Activated CD4-positive, alpha-beta T cell treated with anti-CD3 and anti-CD28 coated beads, Interleukin-2, amount 50 U/mL, for 48 hours (primary cell): ENCODE measurements at places on chromosomes 4 and X.

DNA sequence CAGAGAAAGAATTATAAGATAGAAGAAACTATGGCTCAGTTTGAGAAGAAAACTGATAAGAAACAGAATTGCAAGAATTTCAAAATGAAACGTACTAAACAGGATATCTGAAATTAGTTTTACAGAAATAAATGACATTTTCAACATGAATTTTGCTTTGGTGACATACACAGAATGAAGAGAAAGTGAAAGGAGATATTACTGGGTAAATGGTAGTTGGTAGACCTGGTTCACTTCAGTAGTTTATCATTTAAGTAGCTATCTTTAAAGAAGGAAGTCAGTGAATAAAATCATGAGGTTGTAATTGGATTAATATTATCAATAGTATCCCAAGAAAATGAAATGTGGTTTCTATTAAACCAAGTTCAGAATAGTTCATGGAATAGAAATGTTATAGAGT, 395.5 kb upstream of the SMIM31 start:
- no peak for DNase-seq

DNA sequence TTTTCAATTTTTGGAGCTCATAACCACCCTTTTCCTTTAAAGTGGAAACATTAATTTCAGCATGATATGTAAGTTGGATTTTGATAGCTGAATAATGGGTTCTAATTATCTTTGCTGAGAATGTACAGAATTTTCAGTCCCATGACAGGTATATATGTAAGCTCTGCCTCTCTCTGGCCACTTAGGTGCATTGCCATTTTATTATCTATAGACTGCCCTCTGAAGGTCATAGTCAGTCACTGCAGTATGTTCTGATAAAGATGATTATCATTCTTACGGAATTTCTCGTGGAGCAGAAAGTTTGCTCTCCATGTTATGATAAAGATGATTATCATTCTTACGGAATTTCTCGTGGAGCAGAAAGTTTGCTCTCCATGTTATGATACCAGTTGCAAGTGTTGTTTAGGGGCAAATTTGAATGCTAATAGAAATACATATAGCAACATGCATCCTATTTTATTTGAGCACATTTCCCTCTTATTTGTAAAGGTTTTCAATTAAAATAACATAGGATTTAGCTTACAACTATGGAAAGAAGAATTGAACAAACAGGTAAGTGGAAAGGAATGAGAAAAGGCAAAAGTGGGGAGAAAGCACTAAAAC, 10.4 kb downstream of the AFP start:
- no peak for DNase-seq

DNA sequence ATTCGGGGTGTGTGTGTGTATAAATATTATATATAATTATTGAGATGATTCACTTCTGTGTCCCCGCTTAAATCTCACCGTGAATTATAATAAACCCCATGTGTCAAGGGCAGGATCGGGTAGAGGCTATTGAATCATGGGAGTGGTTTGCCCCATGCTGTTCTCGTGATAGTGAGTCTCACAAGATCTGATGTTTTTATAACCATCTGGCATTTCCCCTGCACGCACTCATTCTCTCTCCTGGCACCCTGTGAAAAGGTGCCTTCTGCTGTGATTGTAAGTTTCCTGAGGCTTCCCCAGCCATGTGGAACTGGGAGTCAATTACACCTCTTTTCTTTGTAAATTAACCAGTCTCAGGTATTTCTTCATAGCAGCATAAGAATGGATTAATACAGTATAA, 851.4 kb upstream of the AGA start:
- DNase-seq: no peak

- DNase-seq: no peak
Observed at GRCh38 chr4:184748251-184748652, 14.4 kb upstream of the CENPU start.

- DNase-seq: no peak
Observed at GRCh38 chr4:35933901-35934300, 310.4 kb downstream of the ARAP2 start.

GRCh38 chr4:150173432-150173861, 95.2 kb downstream of the DCLK2 start:
- no peak for DNase-seq

GRCh38 chrX:137166591-137166990, 132.8 kb upstream of the GPR101 start:
- peak; percentile 8 for DNase-seq

DNA sequence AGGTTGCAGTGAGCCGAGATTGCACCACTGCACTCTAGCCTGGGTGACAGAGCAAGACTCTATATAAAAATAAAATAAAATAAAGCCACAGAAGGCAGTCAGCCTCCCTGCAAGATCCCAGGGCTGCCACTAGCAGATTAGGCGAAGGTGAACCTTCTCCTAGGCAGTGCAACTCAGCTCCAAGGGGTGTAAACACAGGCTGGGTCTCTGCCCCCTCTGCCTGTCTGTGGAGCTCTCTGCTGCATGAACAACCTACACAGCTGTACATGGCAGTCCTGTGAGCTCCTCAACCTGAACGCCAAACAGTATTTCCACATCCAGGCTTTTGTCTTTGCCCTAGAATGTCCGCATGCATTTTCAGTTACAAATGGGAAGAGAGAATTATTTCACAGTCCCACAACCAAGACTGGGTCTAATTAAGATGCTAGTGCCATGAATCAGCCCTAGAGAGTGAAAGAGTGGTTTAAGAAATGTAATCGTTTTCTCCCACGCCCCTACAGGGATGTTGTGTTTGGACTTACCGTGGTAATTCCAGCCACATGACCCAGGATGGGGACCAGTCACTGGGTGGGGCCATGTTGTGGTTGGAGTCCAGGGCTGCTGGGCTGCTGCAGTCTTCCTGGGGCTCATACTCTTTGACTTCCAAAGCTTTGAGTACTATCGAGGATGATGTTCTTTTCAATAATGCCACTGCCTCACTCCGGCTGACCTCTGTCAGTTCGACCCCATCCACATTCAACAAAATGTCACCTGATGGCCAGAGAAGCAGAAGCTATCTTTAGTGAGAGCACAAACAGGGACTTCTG, 99.0 kb downstream of the FIP1L1 start:
- DNase-seq: no peak

- no peak for DNase-seq
Observed at GRCh38 chrX:103640401-103641155, 11.8 kb downstream of the TCEAL1 start.

GRCh38 chrX:123464709-123465108, 268.1 kb downstream of the THOC2 start:
- no peak for DNase-seq

DNA sequence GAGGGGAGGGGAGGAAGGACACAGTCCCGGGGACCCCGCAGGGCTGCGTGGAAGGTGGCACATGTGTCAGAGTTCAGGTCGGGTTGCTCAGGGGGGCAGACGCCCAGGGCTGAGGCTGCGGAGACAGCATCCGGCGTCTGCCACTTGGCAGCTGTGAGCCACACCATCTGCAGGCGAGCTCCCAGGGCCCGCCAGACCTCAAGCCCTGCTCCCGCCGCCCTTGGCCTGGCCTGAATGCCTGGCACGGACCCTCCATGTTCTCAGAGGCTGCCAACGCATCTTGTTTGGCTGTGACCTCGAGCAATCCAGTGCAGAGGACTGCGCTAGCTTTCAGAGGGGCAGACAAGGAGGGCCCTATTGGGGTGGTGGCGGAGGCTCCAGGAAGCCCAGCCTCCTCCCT, 5.1 kb downstream of the BGN start:
- no peak for DNase-seq

DNA sequence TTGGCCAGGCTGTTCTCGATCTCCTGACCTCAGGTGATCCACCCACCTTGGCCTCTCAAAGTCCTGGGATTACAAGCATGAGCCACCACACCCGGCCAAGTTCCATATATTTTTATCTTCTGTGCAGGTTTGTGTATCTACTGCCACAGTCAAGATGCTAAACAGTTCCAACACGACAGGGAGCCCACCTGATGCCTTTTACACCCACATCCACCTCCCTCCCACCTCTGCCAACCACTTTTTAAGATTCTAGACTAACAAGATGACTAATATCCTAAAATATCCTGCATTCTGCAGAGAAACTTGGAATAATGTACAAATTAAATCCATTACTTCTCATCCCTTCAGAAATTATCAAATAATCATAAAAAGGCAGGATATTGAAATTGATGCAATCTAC, 19.3 kb upstream of the RPL34 start:
- no peak for DNase-seq

GRCh38 chr4:57064811-57065711, 45.1 kb downstream of the IGFBP7 start:
- no peak for DNase-seq

DNA sequence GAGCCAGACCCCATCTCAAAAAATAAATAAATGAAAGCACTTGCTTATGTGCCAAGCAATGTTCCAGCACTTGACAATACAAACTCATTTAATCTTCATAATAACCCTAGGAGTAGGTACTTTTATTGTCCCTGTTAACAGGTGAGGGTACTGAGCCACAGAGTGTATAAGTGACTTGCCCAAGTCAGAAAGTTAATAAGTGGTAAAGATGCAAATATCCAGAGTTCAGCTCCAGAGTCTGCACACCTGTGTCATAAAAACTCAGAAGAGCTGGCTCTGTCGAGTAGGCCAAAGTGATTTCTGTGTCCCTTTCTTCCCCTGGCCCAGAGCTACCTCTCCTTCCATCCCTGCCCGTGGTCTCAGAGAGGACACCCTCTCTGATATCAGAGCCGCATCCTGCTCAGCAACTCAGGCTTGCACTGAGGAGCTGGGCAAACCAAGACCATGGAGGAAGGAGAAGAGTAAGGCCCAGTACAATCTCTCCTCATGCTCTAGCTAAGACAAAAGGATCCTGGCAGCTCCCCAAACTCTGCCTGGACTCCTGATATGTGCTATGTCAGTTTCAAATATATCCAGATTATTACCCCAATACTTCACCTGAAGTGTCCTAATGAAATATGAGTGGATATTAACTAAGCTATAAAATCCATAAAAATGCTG, 136.3 kb downstream of the HS6ST2 start:
- no peak for DNase-seq

DNA sequence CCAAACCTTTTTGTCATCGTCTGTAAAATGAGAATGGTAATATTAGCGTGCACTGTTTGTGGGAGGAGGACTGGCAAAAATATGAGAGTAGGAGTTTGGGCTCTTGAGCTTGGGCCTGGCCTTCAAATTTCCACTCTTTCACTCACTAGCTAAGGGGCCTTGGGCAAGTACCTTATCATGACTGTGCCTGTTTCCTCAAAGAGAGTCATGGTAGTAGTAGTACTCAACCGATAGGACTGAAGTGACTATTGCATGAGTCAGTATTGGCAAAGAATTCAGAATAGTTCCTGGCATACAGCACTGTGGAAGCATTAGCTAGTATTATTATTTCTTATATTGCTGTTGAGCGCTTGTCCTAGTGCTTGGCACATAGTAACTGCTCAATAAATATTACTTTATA, 16.0 kb upstream of the RBM3 start:
- no peak for DNase-seq

- DNase-seq: peak; percentile 63
Observed at GRCh38 chr4:70505151-70505748, 13.1 kb upstream of the AMTN start.

GRCh38 chr4:10207116-10207515, 90.5 kb upstream of the WDR1 start:
- DNase-seq: no peak

DNA sequence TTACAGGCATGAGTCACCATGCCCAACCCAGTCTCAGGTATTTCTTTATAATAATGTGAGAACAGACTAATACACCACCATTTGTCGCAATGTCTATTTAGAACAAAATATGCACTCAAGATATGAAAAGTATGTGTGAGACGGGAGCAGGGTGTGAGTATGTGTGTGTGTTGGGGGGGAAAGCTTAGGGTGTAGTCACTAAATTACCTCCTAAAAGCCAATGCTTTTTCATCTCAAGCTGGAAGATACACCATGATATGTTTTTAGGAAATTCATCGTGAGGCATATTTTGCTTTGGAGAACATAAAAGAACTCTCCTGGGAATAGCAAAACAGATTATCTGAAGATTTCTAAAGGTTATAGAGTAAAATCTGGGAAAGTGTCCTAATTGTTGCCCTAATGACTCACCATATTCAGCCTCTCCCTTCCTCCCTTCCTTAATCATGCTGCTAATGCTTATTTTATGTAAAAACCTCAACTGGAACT, 262.7 kb downstream of the PDHA2 start:
- no peak for DNase-seq

GRCh38 chr4:38184404-38184803, 224.2 kb downstream of the PTTG2 start:
- no peak for DNase-seq

DNA sequence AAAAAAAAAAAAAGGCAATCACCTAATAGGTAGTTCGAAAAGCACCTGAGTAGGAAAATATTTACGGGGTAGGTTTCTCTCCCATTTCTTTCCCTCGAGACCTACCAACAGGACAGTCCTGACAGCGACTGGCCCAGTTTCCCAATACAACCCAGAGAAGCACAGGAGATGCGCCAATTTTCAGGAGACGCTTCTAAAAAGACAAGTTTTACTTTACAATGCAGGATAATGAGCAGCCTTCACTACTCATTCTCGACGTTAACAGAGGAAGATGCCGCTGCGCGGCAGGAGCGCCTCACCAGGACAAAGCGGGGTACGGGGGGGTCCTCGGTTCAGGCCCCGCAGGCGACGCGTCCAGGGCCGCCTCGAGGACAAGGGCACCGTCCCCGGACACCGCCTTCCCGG, 708 bp downstream of the BCLAF3 start:
- DNase-seq: no peak

DNA sequence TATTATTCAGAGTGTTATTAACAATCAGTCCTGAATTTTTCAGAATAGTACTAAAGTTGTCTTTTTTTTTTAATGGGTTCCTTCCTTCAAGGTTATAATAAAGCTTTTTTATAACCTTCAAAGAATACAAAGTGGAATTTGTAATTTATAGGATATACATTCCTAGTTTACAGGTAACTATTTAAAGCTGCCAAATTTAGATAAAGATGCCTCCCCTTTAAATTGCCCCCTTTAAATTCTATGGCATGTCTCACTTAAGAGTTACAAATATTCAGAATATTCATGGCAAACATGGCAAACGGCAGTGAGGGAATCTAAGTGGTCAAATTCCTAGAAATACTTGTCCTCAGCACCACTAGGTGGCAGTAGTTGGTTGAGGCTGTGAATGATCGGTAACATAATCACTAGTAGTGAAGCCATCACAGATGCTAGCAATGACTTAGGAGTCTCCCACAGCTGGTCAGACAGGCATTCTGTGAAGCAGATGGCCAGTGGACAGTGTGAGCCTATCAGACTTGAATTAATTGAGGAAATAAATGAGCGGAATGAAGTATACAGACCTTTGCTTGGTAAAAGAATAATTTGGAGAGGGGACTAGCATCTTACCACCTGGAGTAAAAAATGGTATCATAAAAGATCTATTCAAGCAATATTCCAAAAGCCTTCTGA, 86.4 kb downstream of the CBR4 start:
- DNase-seq: peak; percentile 53

DNA sequence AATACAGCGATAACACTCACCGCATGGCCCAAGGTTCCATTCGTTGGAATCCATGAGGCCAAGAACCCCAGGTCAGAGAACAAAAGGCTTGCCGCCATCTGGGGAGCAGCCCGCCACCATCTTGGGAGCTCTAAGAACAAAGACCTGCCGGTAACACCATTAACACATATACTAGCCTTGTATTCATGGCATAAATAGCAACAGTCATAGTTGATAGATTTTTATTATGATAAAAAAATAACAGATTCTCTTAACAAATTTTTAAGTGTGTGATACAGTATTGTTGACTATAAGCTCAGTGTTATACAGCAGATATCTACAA, 309.4 kb downstream of the GLUD2 start:
- no peak for DNase-seq
